Lung microvascular endothelial cell (primary cell): ENCODE measurements at places on chromosomes 6 and 20. TPM values are rescaled to one million over a fixed set of nuclear protein-coding genes. Genes with fewer than 3 reads are reported as not detected.

DNA sequence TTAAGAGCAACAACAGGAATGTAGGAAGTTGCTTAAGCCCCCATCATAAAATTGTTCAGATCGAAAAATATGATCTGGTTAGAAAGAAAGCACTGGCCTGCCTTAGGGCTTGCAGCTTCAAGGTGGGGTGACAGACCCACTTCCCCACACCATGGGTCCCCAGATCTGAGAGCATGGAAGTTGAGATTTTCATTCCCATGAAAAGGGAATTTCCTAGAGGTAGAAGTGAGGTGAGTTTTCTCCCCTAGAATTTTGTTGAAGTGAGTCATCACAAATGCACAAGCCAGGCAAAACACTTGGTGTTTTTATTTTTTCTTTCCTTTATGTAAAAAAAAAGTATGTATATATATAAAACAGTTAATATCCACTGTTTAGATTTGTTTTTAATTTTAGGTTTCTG, 213.6 kb upstream of the SUPT3H start:
- no peak for DNase-seq

- DNase-seq: peak; percentile 86
Measured at GRCh38 chr6:152720974-152721373, 23.3 kb downstream of the MYCT1 start.

GRCh38 chr6:35737413-35738211, 780 bp downstream of the ARMC12 start:
- DNase-seq: peak; percentile 91

- no peak for DNase-seq
Measured at GRCh38 chr6:31426395-31427354, 23.3 kb downstream of the MICA start.

DNA sequence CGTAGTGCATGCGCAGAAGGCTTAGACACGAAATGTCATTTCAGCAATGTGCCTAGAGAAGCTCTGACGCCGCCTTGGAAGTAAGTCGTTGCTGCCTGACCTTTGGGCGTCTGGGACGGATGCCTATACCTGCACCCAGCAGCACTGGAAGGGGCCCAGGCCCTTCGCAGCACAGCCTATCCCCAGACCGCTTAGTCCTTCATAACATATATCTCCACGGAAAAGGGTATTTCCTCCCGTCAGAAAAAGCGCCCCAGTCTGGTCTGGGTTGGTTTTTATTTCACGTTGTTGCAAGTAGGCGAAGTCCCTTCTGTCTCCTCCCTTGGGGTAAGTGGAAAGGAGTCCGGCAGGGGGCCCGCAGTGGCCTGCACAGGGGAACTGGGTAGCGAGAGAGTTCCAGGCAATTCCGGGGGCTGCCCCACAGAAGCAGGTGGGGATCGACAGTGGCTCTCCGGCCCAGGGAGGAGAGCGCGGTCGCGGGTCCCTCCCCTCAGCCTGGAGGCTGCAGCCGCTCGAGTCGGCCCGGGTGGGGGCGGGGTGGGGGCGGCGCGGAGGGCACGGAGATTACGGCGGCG, 559 bp upstream of the EYA4 start:
- no peak for DNase-seq

- peak; percentile 92 for DNase-seq
Measured at GRCh38 chr6:49606721-49607390, 29.8 kb downstream of the RHAG start.

- no peak for DNase-seq
Measured at GRCh38 chr20:53444401-53445149, 149.1 kb downstream of the ZNF217 start.

- no peak for DNase-seq
Measured at GRCh38 chr6:130412556-130413290, 46.9 kb downstream of the TMEM200A start.

GRCh38 chr6:139284789-139285188, 7.0 kb downstream of the TXLNB start:
- DNase-seq: no peak

The CAPN11 gene
- 0.20 and 0.65 TPM in 2 replicates for total RNA-seq

The LST1 gene
- not detected in 2 replicates for total RNA-seq

The ARG1 gene
- not detected in 2 replicates for total RNA-seq

The ABHD16B gene
- total RNA-seq: not detected in 2 replicates

DNA sequence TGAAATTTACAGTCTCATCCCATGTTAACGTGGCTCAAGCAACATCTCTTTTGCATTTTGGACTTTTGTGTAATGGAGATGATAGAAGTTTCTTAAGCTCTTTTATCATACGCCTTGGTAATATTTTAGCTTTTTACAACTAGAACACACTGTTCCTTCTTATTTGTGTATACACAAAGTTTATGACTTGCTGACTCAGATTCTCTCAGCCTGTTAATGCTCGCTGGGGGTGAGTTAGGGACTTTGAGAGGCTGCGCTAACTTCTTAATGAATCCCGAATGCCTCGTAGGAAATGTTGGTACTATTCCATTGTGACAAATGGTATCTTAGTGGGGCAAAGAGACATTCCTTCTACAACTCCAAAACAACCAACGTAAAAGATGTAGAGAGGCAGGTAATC, 509.7 kb downstream of the DOK5 start:
- DNase-seq: no peak

- no peak for DNase-seq
Measured at GRCh38 chr6:28860581-28860980, 63.2 kb downstream of the TRIM27 start.

- DNase-seq: no peak
Measured at GRCh38 chr20:23367770-23368169, 5.8 kb downstream of the GZF1 start.

DNA sequence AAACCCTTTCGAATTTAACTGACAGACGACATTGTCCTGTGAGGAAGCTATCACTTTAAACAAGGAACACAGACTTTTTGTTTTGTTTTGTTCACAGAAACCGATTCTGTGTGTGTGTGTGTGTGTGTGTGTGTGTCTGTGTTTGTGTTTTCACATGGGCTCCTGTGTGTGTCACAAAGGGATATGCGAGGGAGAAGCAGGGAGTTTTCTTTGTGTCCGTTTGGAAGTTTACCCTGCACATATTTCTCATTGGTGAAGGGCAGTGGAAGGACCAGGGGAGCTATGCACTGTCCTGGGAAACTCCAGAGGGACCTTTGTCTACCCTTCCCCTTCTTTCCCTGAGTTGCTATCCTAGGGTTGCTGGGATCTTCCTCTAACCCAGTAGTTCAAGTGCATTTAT, 17.7 kb downstream of the POM121L2 start:
- peak; percentile 14 for DNase-seq

DNA sequence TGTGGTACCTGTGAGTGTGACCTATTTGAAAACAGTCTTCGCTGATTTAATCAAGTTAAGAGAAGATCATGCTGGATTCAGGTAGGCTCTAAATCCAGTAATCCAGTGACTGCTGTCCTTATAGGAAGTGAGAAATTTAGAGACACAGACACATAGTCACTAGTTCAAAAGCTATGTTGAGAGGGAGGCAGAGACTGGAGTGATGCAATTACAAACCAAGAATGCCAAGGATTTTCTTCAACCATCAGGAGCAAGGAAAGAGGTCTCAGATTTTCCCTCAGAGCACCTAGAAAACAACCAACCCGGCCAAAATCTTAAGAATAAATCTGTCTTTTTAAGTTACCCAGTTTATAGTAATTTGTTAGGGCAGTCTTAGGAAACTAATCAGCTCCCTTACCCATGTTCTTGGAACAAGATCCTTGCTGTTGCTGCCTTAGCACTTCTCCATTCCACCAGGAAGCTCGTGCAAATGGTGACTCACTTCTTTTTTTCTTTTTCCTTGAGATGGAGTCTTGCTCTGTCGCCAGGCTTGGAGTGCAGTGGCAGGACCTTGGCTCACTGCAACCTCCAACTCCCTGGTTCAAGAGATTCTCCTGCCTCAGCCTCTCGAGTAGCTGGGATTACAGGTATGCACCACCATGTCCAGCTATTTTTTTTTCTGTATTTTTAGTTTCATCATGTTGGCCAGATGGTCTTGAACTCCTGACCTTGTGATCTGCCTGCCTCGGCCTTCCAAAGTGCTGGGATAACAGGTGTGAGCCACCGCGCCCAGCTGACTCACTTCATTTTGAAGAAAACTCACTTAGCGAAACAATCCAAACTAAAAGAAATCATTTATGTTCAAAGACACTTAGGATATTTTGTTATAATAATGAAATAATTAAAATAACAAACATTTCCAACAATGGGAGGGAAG, 34.4 kb upstream of the ZNF184 start:
- no peak for DNase-seq

GRCh38 chr20:50336661-50337060, 146.0 kb downstream of the CEBPB start:
- DNase-seq: no peak

DNA sequence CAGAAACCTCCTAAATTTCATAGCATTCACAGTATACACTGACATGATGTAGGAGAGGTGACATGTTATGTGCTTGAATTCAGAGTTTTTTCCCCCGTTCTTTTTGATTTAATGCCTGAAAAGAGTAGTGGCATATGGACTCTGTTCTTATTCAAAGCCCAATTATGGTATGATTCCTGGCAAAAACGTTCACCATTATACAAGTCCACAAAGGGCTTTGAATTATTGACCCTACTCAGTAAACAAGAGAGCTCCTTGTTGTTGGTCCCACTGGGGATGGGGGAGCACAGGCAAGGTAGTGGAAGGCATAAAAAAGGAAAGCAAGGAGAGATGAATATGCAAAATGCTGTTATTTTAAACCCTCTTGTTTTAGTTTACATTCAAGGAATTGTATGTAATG, 136.0 kb upstream of the AHI1 start:
- DNase-seq: no peak

- DNase-seq: peak; percentile 93
Measured at GRCh38 chr20:50029697-50030461, 47.1 kb downstream of the SNAI1 start.

- no peak for DNase-seq
Measured at GRCh38 chr6:3984494-3984893, 94.4 kb downstream of the FAM217A start.

The MTCH1 gene
- 183 and 192 TPM in 2 replicates for total RNA-seq

The HLA-DMB gene
- total RNA-seq: under 0.01 TPM in 1 of 2 replicates, not detected in the other

The POU5F1 gene
- not detected in 2 replicates for total RNA-seq

The SMOC2 gene
- not detected in 2 replicates for total RNA-seq

The TFAP2C gene
- total RNA-seq: not detected in 2 replicates

GRCh38 chr20:48335308-48336050, 492.3 kb downstream of the PREX1 start:
- DNase-seq: no peak

The DOK5 gene
- total RNA-seq: 0.20 TPM in 1 of 2 replicates, not detected in the other

GRCh38 chr20:40687384-40688128, 1.5 kb downstream of the MAFB start:
- peak; percentile 29 for DNase-seq

- no peak for DNase-seq
Measured at GRCh38 chr6:140917911-140918310, 1214.8 kb upstream of the GJE1 start.

The GSTA2 gene
- total RNA-seq: not detected in 2 replicates

The CLPSL2 gene
- not detected in 2 replicates for total RNA-seq

DNA sequence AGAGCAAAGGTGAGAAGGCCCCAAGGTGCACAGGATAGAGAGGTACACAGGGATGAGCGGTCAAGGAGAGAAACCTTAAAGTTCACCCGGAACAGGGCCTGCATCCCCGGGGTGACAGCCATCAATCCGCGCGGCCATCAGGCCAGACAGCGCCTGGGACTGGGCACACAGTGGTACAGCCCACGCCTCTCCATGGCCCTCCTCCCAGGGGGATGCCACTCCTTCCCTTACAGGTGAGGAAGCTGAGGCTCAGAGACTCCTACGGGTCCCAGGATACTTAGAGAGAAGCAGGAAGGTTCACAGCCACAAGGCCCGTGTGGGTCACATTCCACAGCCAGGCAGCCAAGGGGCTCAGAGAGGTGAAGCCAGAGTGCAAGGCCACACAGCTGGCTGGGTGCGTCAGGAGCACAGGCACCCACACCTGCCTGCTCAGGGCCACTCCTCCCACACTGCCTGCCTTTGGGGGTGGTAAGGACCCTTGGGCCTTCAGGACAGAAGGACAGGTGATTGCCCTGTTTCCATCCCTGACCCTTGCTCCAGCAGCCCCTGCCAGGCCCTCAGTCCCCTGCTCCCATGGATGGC, 14.7 kb downstream of the FRMD1 start:
- no peak for DNase-seq

The MAP7 gene
- 0.40 and 0.44 TPM in 2 replicates for total RNA-seq

DNA sequence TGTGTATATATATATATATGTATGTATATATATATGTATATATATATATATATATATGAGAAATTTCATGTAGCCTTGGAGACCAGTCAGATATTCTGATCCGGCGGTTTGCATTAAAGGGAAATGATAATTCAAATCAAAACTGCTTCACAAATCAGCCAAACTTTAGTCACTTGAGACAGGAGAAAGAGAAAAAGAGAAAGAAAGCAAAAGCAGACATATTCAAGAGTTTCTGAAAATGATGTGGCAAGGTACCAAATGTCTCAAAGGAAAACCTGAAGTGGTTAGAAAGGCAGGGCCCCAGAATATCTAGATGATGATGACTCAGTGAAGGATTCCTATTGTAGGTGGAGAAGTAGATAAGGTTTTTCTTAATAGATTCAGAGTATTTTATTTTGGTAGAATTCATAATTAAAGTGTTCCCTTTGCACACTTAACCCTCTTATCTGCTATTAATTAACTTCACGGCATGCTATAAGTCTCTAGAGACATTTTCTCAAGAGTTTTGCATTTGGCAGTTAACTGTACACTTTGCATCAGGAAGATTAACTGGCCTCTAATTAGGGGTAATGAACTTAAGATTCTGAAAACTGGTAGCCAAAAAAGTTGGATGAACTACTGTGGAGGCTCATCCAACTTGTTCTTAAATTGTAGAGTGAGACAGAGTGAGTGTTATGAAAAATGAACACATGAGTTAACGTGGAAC, 50.1 kb upstream of the ASF1A start:
- DNase-seq: no peak

DNA sequence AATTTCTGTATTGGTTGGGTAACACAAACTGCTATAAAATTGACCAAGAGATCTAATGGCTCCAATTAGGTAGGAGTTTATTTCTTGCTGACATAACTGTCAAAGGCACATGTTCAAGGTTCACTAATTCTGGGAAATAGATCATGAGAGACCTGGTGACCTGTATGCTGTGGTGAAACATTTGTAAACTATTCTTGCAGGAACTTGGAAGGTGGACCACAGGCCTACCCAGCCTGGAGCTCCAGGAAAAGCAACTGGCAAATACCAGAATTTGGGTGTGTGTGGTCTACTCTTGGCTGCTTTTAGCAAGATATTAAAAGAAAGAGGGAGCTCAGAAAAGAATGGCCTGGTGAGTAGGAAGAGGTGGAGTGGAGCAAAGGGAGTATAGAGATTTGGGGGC, 184.6 kb downstream of the QKI start:
- no peak for DNase-seq

- no peak for DNase-seq
Measured at GRCh38 chr20:37693242-37693634, 592 bp upstream of the CTNNBL1 start.
